ENCODE measurements at places on chromosomes 12 and 14. TPM values are rescaled to one million over a fixed set of nuclear protein-coding genes. Genes with fewer than 3 reads are reported as not detected.

Gene ALDH1L2
- polyA plus RNA-seq = 1.2 TPM

- no peak for DNase-seq
Measured at GRCh38 chr12:85794531-85794930, 41.7 kb downstream of the RASSF9 start.

GRCh38 chr14:91326514-91327249 lies 82.2 kb upstream of the GPR68 start:
- DNase-seq = no peak

DNA sequence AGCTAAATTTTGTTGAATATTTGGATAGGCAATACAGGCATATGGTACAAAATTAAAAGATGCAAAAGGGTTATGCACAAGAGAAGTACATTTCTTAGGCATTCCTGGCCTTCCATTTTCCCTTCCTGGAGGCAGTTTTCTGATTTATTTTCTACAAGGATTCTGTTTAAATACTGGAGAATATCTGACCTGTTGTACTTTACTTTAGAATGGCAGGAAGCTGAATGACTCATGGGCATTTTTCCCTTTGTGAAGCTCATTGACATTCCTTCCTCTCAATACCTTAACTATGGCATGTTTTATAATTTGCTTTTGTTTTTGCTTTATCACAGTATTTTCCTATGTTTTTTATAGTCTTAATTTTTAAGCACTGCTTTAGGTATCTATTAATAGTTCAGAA lies 62.7 kb downstream of the RCOR1 start:
- no peak for DNase-seq

- DNase-seq = no peak
Measured at GRCh38 chr14:50766338-50766886, 64.5 kb downstream of the NIN start.

DNA sequence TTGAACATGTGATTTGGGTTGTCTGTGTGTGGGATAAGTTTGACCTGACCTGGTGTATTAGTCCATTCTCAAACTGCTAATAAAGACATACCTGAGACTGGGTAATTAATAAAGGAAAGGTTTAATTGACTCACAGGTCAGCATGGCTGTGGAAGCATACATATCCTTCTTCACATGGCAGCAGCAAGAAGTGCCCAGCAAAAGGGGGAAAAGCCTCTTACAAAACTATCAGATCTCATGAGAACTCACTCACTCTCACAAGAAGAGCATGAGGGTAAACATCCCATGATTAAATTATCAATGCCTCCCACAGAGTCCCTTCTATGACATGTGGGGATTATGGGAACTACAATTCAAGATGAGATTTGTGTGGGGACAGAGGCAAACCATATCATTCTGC lies 94.0 kb upstream of the PPM1H start:
- no peak for DNase-seq

DNA sequence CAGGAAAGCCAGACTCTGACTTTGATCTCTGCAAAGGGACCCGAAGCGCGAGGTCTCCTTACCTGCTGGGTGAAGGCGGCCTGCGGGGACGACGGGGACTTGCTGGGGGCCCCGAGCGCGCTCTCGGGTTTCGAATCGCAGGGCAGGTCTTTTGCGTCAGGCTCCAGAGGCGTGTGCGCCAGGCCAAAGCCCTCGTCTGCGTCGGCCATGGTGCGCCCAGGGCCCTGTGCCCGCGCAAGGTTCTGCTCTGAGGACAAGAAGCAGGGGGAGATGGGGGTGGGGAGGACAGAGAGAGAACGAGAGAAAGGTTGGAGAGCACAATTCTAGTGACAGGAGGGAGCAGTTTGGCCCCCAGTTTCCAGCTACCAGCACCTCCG lies 2.3 kb downstream of the TBX5 start:
- no peak for DNase-seq

Measured in right renal cortex interstitium (tissue), 3 donors.